ENCODE measurements at places on chromosomes 6 and 20. TPM values are rescaled to one million over a fixed set of nuclear protein-coding genes. Genes with fewer than 3 reads are reported as not detected.

The SEL1L2 gene
- total RNA-seq: not detected

- no peak overlapping the region for H3K27ac ChIP-seq
- no peak for DNase-seq
- H3K4me1 ChIP-seq: peaks cover 4% of the 10 kb centered on the region
- no peaks in the 10 kb centered on the region for H3K27me3 ChIP-seq
Observed at GRCh38 chr20:10978019-10978702, 304.4 kb upstream of the JAG1 start.

DNA sequence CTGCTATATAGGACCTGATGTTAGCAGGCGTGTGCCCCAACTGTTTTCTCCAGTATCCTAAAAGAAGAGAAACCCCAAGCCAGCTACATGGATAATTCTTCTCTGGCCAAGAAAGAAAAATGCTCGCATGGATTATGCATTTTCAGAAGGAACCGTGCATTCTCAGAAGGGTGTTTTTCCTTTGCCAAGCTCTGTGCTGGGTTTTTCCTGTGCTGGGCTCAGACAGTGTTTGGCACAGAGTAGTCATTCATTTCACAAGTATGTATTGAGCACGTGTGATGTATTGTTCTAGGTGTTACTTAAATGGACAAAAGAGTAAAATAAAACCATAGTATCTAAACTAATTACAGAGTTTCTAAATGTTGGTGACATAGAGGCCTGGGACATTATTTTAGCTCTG is 62.7 kb upstream of the ZNF133 start:
- DNase-seq: peak; percentile 4
- H3K27me3 ChIP-seq: no peaks in the 10 kb centered on the region
- no peak overlapping the region for H3K4me3 ChIP-seq
- peaks cover 13% of the 10 kb centered on the region for H3K4me1 ChIP-seq
- no peak overlapping the region for H3K27ac ChIP-seq
- H3K36me3 ChIP-seq: no peaks in the 10 kb centered on the region

GRCh38 chr6:7747016-7747415 is 21.1 kb downstream of the BMP6 start:
- H3K4me3 ChIP-seq: no peak overlapping the region
- no peaks in the 10 kb centered on the region for H3K4me1 ChIP-seq
- H3K27me3 ChIP-seq: peaks cover 34% of the 10 kb centered on the region
- no peak overlapping the region for H3K27ac ChIP-seq
- H3K36me3 ChIP-seq: no peaks in the 10 kb centered on the region

DNA sequence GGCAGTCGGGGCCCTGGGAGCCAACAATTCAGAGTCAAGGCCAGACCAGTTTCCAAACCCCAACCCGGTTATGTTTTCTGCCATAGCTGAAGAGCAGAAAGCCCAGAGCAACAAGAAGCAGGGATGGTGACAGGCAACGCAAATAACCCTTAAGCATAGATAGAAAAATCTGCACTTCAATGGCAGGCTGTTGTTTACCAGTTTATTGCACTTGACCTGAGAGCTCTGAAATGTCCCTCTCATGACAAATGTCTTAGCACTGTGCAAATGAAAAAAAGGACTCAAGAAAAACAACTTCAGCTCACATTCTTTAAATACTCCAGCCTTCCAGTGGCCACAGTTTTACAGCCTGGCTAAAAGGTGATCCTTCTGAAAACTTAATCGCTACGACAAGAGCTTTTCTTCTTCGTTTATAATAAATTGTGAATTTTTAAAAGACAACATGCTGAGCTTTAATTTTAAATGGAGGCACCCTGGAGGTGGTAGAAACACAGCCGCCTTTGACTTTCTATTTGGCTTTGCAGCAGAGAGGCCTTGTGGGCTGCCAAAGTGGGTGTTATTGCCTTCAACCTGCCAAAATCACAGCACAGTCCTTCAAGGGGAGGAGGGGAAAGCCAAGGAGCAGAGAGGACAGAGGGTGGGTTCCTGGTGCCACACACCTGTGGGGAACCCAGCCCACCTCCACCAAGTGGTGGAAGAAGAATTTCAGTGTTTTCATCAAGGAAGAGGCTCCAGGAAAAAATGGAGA is 289.5 kb upstream of the CDYL start:
- peak; percentile 15 for DNase-seq
- H3K4me1 ChIP-seq: no peaks in the 10 kb centered on the region
- no peaks in the 10 kb centered on the region for H3K36me3 ChIP-seq
- H3K27ac ChIP-seq: no peak overlapping the region
- no peak overlapping the region for H3K4me3 ChIP-seq

GRCh38 chr6:53309059-53309900 is 39.5 kb downstream of the ELOVL5 start:
- H3K4me3 ChIP-seq: no peak overlapping the region
- H3K36me3 ChIP-seq: no peaks in the 10 kb centered on the region
- no peaks in the 10 kb centered on the region for H3K27me3 ChIP-seq
- DNase-seq: peak; percentile 58

- no peaks in the 10 kb centered on the region for H3K36me3 ChIP-seq
- H3K4me1 ChIP-seq: no peaks in the 10 kb centered on the region
- no peaks in the 10 kb centered on the region for H3K27me3 ChIP-seq
- no peak overlapping the region for H3K4me3 ChIP-seq
- DNase-seq: no peak
Observed at GRCh38 chr6:264626-265025, 27.7 kb upstream of the DUSP22 start.

Data from astrocyte (in vitro differentiated cells and primary cell).